ENCODE measurements at places on chromosomes 4 and X. TPM values are rescaled to one million over a fixed set of nuclear protein-coding genes. Genes with fewer than 3 reads are reported as not detected.

DNA sequence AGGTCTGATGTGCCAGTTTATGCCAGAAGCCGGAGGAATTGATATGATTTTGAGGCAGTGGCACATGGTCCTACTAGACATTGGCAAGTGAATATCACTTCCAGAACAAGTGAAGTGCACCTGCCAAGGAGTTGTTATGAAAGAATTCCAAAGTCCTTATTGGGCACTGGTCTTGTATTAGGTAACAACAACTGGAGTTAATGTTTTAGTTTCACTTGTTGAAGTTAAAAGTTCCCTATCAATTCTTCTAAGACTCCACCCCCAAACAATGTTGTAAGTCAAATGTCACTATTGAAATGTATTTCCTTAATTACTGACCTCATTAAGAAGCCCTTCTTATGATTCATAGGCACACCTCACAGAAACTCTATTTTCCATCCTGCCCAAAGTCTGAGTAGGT, 3.1 kb downstream of the TET2 start:
- H3K4me3 ChIP-seq = no peak overlapping the region
- no peak overlapping the region for H3K27ac ChIP-seq
- no peaks in the 10 kb centered on the region for H3K4me1 ChIP-seq

DNA sequence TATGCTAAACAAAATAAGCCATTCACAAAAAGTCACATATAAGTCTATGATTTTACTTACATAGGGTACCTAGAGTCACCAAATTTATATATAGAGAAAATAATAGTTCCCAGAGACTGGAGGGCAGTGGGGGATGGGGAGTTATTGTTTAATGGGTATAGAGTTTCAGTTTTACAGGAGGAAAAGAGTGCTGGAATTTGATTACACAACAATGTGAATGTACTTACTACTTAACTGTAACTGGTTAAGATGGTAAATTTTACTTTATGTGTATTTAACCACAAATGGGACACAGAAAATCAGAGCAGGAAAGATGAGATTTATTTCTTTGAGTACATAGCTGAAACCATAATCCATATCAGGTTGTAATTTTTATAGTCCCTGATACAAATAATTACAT, 144.4 kb downstream of the TMA16 start:
- no peaks in the 10 kb centered on the region for H3K36me3 ChIP-seq
- H3K27ac ChIP-seq = no peak overlapping the region
- H3K4me3 ChIP-seq = no peak overlapping the region
- no peaks in the 10 kb centered on the region for H3K27me3 ChIP-seq
- DNase-seq = no peak

DNA sequence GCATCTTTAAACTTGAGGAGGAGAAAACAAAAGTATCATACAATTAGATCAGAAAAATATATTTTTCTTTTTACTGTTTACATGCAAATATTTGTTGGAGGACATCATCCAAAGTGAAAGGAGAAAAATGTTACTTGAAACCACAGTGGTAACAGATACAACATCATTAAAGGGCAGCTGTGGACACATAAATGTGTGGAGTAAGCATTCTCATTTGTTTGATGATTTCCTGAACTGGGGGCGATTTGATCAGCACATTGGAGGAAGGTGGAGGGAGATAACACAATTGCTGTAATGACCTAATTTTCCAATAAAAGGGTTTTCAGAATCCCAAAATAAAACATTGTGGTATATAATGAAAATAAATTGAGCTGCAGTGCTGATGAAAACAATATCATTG, 314.5 kb upstream of the HS3ST1 start:
- H3K27me3 ChIP-seq = no peaks in the 10 kb centered on the region
- no peak overlapping the region for H3K4me3 ChIP-seq
- no peak overlapping the region for H3K27ac ChIP-seq

Gene CLCN5
- total RNA-seq = 29.7 TPM

DNA sequence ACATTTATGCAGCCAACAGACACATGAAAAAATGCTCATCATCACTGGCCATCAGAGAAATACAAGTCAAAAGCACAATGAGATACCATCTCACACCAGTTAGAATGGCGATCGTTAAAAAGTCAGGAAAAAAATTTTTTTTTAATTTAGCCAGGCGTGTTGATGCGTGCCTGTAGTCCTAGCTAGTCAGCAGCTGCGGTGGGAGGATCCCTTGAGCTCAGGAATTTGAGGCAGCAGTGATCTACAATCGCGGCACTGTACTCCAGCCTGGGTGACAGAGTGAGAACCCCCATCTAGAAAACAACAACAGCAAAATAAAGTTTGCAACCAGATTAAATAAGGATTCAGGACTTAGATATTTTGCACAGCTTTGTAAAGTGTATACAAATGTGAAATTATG, 65.7 kb upstream of the ALG13 start:
- H3K4me3 ChIP-seq = no peak overlapping the region
- H3K36me3 ChIP-seq = no peaks in the 10 kb centered on the region
- H3K27ac ChIP-seq = no peak overlapping the region
- no peak for DNase-seq

DNA sequence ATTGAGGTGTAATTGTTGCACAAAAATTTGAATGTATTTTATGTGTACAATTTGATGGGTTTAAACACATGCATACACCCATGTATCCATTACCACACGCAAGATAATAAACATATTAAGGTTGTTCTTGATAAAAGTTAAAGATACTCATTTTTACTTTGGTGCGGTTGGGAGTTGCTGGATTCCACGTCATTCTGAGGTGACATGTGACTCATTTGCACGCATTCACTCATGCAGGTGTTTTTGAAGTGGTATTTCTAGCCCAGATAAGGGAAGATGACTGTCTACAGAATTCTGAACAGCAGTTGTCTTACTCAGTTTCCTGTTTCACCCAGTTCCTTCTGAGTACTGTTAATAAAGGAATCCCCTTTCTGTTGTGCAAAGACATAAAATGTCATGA, 142.0 kb downstream of the RTL3 start:
- DNase-seq = no peak
- no peaks in the 10 kb centered on the region for H3K36me3 ChIP-seq
- H3K27me3 ChIP-seq = no peaks in the 10 kb centered on the region
- H3K27ac ChIP-seq = no peak overlapping the region

- DNase-seq = no peak
- no peaks in the 10 kb centered on the region for H3K4me1 ChIP-seq
- no peak overlapping the region for H3K27ac ChIP-seq
- H3K27me3 ChIP-seq = no peaks in the 10 kb centered on the region
- H3K4me3 ChIP-seq = no peak overlapping the region
These were observed 219.6 kb downstream of the CAMK2D start for GRCh38 chr4:113541933-113542332.

All from kidney (tissue), 22 donors.